NCI-H1436 treated with DMSO at 0.1 percent for 48 hours (cell line): ENCODE measurements at places on chromosomes 7 and 10.

DNA sequence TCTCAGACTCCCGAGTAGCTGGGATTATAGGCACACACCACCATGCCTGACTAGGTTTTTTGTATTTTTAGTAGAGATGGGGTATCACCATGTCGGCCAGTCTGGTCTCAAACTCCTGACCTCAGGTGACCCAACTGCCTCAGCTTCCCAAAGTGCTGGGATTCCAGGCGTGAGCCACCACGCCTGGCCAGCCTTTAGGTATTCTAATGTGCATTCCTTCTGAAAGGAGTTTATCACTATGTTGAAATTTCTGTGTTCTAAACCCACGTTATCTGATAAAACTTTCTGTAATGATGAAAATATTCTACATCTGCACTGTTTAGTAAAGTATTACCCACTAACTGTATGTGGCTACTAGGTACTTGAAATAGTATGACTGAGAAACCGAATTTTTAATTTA, 110.6 kb upstream of the IMMP2L start:
- no peak for DNase-seq

DNA sequence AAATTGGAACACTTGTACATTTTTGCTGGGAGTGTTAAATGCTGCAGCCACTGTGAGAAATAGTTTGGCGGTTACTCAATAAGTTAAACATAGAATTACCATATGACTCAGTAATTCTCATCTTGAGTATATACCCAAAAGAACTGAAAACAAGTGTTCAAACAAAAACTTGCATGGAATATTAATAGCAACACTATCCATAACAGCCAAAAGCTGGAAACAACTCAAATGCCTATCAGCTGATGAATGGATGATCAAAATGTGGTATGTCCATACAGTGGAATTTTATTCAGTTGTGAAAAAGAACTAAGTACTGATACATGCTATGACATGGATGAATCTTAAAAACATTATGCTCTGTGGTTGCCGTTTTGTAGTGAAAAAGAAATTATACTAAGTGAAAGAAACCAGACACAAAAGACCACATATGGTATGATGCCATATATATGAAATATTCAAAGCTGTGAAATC, 63.0 kb upstream of the SP4 start:
- no peak for DNase-seq

GRCh38 chr7:102285540-102286236, 980 bp upstream of the SH2B2 start:
- DNase-seq: no peak

DNA sequence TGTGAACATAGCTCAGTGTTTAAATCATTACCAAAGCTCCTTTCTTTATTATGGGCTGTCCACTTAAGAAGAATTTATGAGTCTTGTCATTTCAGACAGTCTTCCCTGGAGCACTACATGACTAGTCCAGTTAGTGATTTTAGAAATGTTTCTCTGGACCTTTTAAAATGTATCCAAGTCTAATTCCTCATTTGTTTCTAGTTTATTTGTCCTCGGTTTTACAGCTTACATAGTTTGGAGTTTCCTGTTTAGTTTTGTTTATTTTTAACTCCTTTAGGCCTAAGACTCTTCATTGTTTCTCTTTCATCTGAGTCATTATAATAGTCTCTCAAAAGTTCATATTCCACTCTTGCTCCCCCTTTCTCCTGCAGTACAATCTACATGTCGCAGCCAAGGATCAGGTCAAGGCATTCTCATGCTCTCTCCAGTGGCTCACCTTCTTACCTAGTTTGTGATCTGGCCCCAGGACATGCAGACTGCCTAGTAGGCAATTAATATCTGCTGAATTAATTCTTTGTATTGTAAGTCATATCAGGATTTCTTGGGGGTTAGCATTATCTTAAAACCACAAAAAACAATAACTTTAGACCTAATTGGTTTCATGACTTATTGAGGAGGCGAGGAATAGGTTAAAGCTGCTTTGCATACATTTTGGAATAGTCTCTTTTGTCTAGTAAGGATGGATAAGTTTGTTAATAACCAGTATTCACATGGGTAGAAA, 93.8 kb downstream of the MAPK8 start:
- no peak for DNase-seq

DNA sequence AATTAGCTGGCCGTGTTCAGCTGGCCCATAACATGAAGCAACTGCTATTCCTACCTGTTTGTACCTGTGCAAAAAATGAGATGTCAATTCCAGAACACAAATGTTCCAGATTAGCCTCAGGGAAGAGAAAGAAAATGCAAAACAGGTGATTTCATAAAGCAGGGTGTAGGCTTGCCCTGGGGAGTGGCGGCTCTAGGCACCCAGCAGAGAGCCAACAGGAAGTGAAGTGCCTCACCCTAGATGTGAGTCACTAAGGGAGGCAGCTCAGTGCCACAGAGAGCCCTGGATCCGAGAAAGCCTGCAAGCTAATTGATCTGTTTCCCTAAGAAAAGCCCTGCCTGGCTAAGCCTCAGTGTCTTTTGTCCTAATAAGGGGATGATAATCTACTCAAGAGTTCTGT, 240.0 kb downstream of the ARHGAP21 start:
- no peak for DNase-seq

DNA sequence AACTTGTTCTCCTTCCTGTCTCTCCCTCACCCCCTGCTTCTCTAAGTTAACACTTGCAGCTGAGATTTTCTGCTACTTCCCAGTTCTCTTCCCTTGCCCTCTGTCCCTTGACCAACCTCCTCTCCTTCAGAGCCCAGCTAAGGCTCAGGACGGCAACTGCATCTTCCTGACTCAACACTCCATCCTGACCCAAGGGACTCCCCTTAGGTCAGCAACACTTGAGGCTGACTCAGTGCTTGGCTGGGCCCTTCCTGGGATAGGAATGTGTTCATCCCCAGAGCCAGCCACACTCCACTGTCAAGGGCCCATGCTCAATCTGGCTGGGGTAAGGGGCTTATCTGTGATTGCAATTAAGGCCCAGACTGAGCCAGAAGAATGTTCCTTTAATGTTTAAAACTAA, 3.4 kb downstream of the CALHM2 start:
- no peak for DNase-seq

DNA sequence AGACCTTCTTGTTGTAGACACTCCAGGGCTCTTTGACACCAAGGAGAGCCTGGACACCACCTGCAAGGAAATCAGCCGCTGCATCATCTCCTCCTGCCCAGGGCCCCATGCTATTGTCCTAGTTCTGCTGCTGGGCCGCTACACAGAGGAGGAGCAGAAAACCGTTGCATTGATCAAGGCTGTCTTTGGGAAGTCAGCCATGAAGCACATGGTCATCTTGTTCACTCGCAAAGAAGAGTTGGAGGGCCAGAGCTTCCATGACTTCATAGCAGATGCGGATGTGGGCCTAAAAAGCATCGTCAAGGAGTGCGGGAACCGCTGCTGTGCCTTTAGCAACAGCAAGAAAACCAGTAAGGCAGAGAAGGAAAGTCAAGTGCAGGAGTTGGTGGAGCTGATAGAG, 5.5 kb downstream of the GIMAP7 start:
- no peak for DNase-seq

- DNase-seq: no peak
Observed at GRCh38 chr7:18552943-18553604, 57.5 kb downstream of the HDAC9 start.

- DNase-seq: no peak
Observed at GRCh38 chr7:22124941-22125340, 179.2 kb upstream of the CDCA7L start.
